ENCODE measurements at places on chromosomes 1 and 21.

DNA sequence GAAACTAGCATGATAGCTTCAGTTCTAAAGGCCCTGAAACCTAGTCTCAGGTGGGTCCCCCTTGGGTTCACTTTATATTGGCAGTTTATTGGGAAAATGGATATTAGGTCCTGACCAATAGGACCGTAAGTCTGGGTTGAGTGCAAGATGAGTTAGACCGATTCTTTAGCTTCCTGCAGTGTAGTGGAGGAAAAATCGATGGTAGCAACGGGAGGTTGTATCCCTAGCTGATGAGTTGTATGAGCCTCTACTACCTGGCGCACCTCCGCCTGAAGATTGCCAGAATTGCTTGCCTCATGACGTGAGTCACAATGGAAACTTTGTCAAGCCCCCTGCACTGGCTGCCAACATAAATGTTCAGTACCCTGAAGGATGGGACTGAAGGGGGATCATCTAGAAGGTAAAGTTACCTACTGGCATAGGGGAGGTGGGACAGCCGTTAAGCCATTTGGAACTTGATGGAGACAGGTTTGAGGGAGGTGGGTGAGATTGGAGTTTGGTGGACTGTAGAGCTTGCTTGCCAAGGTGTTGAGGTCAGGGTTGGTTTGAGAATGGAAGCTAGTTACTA, 3.9 kb downstream of the RCC1 start:
- no peak for DNase-seq

DNA sequence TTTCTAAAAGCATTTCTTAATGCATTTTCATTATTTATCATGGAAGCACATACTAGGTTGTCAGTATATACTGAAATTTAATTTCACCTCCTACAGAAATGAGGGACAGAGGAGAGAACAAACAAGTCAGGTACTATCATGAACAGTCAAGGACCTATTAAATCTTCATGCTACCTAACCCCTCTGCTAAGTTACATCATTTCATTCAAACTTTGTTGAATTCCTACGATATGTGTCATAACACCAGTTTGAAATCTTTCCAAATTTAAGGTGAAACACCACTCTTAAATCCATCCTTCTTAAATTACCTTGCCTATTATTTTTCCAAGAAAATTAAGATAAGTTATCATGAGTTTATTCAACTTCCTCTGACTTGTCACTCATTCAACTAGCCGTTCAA, 78.9 kb downstream of the DENND1B start:
- no peak for DNase-seq

DNA sequence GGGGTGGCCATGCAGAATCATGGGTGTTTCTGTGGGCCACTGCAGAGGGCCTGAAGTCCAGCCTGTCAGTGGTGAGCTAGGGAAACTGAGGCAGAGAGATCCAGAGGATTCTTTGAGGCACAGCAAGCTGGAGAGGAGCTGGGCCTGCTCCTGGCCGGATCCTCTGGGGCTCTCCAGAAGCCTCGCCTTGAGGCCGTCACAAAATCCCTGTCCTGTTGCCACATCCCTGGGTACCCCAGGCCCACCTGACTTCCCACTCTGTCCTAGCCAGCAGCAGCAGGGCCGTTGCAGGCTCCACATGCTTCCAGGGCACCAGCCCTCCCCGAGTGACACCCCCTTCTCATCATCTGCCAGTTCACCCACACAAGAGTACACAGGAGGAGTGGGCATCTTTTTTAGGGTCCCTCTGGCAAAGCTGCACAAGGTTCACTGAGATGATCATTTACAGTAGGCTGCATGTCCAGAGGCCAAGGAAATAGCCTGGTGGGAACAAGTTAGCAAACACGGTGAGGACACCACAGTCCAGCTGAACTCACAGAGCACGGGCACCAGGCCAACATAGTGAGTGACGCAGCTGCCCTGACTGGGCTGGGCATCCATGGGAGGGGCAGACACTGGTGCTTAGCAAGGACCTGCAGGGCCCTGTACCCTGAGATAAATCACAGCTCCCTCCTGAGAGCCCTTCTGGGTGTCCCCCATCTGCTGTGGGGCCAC, 25.1 kb upstream of the TSPEAR start:
- DNase-seq: no peak

- no peak for DNase-seq
Observed at GRCh38 chr1:96559181-96559580, 162.4 kb upstream of the PTBP2 start.

GRCh38 chr1:59427155-59427554, 130.3 kb downstream of the FGGY start:
- no peak for DNase-seq

DNA sequence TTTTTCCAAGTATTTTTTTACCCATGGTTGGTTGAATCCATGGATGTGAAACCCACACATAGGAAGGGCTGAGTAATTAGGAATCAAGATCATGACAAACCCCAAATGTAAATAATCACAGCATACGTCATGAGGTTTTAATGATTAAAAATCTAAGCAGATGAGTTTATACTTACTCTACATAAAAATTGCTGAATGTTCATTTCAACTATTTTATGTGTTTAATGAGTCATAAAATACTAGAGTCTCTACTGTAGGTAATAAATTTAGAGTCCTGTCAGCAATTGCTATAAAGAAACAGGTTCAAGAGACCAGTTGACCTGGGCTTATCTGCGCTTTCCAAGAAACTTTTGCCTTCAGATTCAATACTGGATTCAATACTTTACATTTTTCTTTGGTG, 18.2 kb downstream of the CTH start:
- DNase-seq: no peak

GRCh38 chr1:169461390-169462000, 24.2 kb downstream of the SLC19A2 start:
- DNase-seq: no peak

DNA sequence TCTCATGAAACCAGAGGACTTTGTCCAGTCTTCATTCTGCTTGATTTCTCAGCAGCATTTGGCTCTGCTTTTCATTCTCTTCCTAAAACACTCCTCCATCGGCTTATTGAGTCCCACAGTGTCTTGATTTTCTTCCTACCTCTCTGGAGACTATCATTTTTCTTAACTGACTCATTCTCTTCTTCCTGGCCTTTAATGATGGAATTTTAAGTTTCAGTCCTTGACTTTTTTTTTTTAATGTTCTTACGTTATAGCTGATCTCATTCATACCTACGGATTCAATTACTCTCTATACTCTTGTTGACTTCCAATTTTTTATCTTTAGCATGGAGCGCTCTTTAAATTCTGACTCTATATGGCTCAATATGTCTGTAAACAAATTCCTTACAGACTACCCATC, 111.1 kb downstream of the NEK7 start:
- DNase-seq: no peak

- no peak for DNase-seq
Observed at GRCh38 chr1:235351898-235352297, 15.3 kb upstream of the TBCE start.

DNA sequence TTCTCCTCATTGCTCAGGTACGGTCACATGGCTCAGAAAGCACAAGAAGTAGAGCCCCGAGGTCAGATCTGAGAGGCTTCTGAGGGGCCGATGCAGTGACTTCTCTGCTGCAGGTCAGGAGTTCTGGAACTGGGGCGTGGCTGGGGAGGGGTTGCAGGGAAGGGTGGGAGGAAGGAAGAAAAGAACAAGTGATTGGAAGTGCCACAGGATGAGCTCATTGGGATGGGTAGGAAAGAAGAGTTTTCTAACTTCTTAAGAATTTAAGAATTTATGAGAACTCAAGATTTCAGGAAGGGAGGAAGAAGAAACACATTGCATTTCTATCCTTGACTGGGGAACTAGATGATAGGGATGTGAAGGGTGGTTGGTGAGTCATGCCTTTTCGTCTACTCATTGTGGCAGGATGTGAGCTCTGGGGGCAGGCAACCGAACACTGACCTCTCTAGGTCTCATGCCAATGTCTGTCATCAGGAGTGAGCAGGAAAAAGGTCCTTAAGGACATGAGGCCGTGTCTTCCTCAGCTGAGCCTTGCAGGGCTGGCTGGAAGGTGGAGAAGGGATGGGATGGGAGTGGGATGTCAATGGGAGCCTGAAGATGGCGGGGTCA, 497 bp downstream of the FCRLB start:
- DNase-seq: no peak

DNA sequence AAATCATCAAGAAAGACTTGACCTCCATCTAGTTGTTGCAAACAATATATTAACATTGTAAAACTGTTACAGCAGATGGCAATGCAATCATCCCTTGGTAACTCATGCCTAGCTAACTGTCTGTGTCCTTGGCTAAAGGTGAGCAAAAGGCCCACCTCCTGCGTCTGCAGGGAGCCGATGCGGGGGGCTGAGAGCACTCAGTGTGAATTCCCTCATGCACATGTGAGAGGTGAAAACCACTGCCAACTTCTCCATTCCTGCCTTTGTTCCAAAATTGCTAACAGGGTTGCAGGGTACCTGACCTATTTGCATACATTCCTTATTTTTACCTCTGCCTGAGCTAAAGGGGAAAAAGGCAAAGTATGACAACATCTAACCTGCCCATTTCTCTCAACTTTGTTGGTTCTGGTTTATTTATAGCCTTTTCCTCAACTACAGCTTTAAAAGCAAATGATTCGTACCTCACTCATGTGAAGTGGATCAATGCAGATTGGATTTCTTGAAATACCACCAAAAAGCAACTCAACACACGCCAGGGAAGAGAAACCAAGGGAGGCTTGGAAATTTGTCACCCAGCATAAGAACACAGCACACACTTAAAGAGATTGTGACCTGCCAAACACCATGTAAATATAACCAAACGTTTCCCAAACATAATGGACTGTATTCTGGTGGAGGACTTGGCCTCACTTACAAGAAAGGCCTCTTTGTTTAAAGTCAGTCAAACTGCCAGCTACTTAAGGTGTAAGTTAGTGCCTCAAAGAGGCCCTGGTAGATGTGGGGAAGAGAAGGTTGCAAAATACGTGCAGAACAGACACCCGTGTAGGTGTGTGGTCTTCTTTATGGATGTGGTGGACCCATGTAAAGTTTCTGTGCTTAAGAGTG, 651.0 kb downstream of the SMYD3 start:
- no peak for DNase-seq

DNA sequence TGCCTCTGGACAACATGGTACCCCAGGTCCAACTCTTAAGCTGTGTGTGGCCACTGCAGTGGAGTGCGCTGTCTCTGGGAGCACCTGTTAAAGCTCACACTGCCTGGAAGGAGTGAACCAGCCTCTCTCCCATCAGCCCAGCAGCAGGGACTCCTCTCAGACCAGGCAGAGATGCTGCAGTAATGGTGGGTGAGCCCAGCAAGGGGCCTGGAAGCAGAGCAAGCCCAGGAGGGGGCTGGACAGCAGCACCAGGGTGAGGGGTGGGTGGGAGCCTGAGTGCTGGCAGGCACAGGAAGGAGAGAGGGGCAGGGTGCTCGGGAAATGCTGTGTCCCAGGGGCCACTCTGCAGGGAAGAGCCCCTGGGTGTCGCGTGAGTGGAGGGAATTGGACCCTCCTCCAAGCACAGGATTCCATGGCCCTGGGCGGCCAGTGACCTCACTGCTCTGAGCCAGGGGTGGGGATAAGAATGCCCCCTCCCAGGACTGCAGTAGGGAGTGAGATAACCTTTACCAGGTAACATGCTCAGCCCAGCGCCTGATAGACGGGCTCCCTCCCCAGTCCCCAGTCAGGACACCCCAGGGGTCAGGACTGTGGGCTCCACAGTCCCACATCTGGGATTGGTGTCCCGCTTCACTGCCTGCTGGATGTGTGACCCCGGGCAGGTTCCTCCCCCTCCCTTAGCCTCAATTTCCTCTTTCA, 313.1 kb downstream of the MATN1 start:
- no peak for DNase-seq

Measured in stimulated activated CD4-positive, alpha-beta T cell treated with anti-CD3 and anti-CD28 coated beads, TNF-alpha, amount 100 ng/mL, for 4 hours (primary cell).